Activated T-cell treated with anti-CD3 and anti-CD28 coated beads, Interleukin-2, amount 50 U/mL, for 24 hours (primary cell): ENCODE measurements at places on chromosomes 5 and 9.

- DNase-seq: no peak
Measured at GRCh38 chr9:34218446-34218845, 39.6 kb downstream of the UBAP1 start.

- no peak for DNase-seq
Measured at GRCh38 chr9:101586651-101587050, 8.1 kb downstream of the PPP3R2 start.

GRCh38 chr5:17452936-17453335, 45.1 kb upstream of the TAF11L2 start:
- no peak for DNase-seq

- DNase-seq: no peak
Measured at GRCh38 chr9:21322911-21323461, 12.2 kb downstream of the KLHL9 start.

- DNase-seq: no peak
Measured at GRCh38 chr5:107868650-107869409, 198.1 kb upstream of the EFNA5 start.

GRCh38 chr9:104386425-104387069, 117.5 kb upstream of the OR13F1 start:
- no peak for DNase-seq

DNA sequence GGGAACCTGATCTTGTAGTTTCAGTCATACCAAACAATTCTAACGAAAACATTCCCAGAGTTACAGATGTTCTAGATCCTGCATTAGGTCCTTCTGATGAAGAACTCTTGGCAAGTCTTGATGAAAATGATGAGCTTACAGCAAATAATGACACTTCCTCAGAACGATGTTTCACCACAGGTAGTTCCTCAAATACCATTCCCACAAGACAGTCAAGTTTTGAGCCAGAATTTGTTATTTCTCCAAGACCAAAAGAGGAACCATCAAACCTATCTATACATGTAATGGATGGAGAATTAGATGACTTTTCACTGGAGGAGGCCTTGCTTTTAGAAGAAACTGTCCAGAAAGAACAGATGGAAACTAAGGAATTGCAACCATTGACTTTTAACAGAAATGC, 21.0 kb downstream of the RMI1 start:
- no peak for DNase-seq

DNA sequence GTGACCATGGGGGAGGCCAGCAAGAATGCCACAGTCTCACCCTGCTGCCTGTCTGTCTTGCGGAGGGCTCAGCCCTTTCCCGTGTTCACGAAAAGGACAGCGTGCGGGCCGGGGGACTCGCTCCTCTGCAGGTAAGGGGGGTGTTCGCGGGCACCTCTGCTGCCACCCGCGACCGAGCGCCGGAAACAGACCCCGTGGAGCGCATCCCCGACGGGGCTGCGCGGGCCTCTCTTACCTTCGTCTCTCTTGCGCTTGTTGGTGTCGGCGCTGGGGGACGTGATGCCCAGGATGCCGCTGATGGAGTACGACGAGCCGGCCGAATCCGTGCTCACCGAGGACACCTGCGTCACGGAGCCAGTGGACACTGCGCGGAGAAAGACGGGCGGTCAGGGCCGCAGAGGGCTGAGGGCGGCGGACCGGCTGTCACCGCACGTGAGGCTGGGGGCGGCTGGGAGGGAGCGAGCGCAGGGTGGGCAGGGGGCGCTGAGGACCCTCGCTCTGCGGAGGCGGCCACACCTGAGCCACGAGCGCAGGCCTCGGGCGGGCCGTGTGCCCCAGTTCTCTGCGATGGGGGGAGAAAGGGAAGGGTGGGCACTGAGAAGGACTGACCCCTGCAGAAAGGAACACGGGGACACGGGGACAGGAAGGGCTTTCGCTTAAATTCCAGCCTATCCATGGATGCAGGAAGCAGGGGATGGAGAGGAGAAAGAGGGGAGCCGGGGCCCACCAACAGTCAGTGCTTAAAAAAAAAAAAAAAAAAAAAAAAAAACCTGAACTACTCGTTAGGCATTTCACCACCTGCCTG, 31.5 kb downstream of the PAX5 start:
- no peak for DNase-seq

GRCh38 chr9:112852741-112853504, 37.8 kb downstream of the SLC46A2 start:
- no peak for DNase-seq

GRCh38 chr9:133478851-133479711, at the start of gene SLC2A6:
SLC2A6 (minus strand) TSS chr9:133479099; CDS start chr9:133479059, 40 bp downstream.
- peak; percentile 88 for DNase-seq

DNA sequence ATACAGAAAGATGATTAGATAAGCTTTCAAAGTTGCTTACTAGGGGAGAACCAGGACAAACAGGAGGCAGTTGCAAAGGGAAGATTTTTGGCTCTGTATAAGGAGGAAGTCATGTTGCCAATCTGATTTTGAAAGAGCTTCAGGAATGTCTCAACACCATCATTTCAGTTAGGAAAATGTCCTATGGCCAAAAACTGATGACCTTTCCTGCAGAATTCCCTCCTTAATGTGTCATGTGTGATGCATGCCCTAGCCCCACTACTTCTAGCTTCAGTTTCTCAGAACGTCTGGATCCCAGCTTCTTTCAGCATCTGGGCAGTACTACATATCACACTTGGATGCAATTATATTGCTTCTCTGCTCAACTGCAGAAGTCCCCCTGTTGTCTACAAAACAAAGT, 211.5 kb upstream of the NREP start:
- DNase-seq: no peak

DNA sequence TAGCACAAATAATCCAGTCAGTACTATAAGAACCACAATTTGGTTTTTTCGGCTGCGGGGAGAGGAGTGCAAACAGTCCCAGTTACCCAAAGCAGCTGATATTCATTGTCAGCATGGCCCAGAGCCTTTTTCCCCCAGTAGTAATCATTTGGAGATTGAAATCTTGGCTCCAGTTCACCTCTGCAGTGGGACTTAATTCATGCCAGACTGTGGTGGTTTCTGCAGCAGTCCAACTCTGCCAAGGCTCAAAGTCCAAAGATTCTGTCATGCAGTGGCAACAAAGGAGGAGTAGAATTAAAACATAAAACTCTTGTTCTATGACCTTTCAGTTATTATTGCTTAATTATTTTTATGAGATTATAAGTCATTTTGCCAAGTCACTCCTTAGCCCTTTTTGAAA, 25.0 kb upstream of the TRIM36 start:
- DNase-seq: no peak

DNA sequence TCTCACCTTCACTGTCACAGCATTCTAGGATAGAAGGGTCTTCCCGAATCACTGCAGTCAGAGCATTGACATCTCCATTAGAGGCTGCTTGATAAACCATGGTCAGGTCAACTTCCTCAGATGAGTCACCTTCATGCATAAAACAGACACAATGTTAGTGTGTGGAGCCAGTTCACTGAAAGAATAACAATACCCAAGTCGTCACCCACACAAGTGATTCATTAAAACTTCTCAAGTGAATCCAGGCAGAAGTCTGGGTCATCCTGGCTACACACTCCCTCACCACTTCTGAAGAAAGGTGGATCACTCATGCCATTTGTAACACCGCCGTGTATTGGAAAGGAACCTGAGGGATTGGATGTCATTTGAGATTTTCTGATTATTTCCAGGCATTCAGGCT, 49.6 kb downstream of the ANKRD55 start:
- DNase-seq: no peak

GRCh38 chr9:17810728-17811571, 232.1 kb downstream of the SH3GL2 start:
- no peak for DNase-seq

- no peak for DNase-seq
Measured at GRCh38 chr9:1125741-1126140, 75.6 kb downstream of the DMRT2 start.

GRCh38 chr5:56829137-56829908, 14.0 kb downstream of the MAP3K1 start:
- DNase-seq: peak; percentile 65

DNA sequence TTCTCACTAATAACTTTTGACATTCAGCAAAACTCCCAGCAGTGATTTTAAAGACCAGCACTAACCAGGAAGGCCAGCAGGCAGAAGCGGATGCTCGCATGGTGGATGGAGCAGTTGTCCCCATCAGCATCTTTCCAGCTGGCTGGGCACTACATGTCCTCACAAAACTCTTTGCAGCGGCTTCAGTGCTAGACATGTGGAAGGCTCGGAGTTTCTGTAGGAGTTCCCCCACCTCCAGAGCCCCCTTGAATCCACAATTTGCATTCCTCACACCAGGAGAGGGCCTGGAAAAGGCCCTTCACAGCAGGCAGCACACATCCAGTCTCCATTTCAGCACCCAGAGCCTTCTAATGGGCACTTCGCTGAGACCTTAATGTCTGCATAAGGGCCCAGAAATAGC, 85.6 kb downstream of the APTX start:
- no peak for DNase-seq

- no peak for DNase-seq
Measured at GRCh38 chr5:92353107-92354030, 970.3 kb upstream of the ARRDC3 start.

DNA sequence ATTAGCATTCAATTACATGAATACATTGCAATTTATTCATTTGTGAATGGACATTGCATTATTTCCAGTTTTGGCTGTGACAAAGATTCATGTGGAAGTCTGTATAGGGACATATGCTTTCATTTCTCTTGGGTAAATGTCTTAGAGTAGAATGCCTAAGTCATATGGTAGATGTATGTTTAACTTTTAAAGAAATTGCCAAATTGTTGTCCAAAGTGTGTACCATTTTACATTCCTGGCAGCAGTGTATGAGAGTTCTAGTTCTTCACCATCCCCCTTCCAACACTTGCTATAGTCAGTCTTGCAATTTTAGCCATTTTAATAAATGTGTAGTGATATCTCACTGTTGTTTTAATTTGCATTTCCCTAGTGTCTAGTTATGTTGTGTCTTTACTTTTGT, 122.2 kb downstream of the TMC1 start:
- DNase-seq: no peak

DNA sequence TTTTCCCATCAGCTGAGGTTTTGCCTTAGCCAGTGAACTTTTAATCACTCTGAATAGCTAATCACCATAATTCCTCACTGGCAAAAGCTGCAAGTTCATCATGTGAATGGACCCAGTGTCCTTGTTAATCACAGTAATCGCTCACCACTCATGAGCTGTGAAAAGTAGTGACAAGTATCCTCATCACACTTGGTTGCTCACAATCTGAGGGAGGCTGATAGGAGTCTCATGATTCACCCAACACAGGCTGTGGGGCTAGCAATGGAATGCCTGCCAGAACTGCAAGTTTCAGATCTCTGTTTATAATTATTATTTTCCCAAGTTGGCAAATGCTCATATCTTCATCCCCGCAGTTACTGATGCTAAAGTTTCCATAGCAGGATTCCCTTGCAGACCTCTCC, 467.2 kb downstream of the KIF4B start:
- DNase-seq: no peak

GRCh38 chr9:74777136-74777879, 110.4 kb downstream of the TRPM6 start:
- peak; percentile 69 for DNase-seq
